ENCODE measurements at places on chromosomes 3 and 15. TPM values are rescaled to one million over a fixed set of nuclear protein-coding genes. Genes with fewer than 3 reads are reported as not detected.

Gene RTP3
- total RNA-seq = not detected

DNA sequence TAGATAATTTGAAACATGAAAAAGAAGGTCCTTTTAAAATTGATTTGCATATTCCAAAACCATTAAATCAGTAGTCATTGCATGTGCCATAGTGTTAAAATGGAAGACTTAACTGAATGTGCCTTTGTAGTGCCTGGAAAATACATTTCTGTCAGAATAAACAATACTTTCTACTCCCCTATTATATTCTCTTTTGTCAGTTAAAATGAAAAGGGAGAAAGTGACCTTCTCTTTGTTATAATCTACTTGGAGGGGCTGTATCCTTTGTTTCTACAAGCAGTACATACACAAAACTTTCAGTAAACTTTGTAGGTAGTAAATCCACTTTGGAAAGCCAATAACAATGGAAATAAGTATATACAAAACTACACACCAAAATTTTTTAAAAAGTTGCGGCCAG, 189.5 kb downstream of the NLGN1 start:
- H3K27me3 ChIP-seq = peaks cover 40% of the 10 kb centered on the region
- H3K4me1 ChIP-seq = no peaks in the 10 kb centered on the region
- no peaks in the 10 kb centered on the region for H3K36me3 ChIP-seq
- no peak for DNase-seq
- H3K27ac ChIP-seq = no peak overlapping the region

Gene CNBP
- total RNA-seq = 221 TPM

- DNase-seq = no peak
- no peak overlapping the region for H3K27ac ChIP-seq
- H3K4me3 ChIP-seq = no peak overlapping the region
These were observed 602.3 kb upstream of the SUCLG2 start for GRCh38 chr3:68256635-68257223.

- no peak overlapping the region for H3K27ac ChIP-seq
- no peaks in the 10 kb centered on the region for H3K4me1 ChIP-seq
- H3K27me3 ChIP-seq = no peaks in the 10 kb centered on the region
- no peaks in the 10 kb centered on the region for H3K36me3 ChIP-seq
These were observed 67.3 kb upstream of the ADPGK start for GRCh38 chr15:72850833-72851232.

Gene HEMK1
- 27.6 TPM for total RNA-seq

GRCh38 chr15:59931646-59932261, 72.4 kb upstream of the FOXB1 start:
- no peaks in the 10 kb centered on the region for H3K4me1 ChIP-seq
- DNase-seq = no peak
- no peak overlapping the region for H3K4me3 ChIP-seq
- no peaks in the 10 kb centered on the region for H3K36me3 ChIP-seq

- no peak for DNase-seq
- H3K27ac ChIP-seq = no peak overlapping the region
- H3K4me3 ChIP-seq = no peak overlapping the region
These were observed 307.5 kb downstream of the PYDC2 start for GRCh38 chr3:191768421-191768820.

DNA sequence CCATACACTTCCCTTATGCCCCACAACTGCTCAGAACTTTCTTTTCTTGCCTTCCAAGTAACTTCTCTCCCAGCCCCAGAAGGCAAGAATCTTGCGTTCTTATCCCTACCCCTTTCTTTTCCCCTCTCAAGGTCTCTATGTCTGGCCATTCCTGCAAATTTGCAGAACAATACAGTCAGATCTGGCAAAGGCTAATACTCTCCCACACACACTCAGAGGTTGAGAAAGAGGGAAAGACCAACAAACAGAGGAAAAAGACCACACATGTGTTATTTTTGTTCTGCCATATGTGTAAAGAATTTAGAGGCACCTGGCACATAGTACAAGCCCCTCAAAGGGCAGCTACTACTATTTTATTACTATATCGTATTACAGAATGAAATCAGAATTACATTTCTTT, 25.7 kb downstream of the GJD2 start:
- no peaks in the 10 kb centered on the region for H3K27me3 ChIP-seq
- DNase-seq = no peak
- H3K4me1 ChIP-seq = no peaks in the 10 kb centered on the region
- H3K4me3 ChIP-seq = no peak overlapping the region
- no peak overlapping the region for H3K27ac ChIP-seq
- H3K36me3 ChIP-seq = no peaks in the 10 kb centered on the region

Gene GABRG3
- total RNA-seq = not detected

- no peak overlapping the region for H3K4me3 ChIP-seq
- H3K36me3 ChIP-seq = no peaks in the 10 kb centered on the region
- no peak overlapping the region for H3K27ac ChIP-seq
These were observed 195.3 kb downstream of the ATP10A start for GRCh38 chr15:25667829-25668228.

Gene ECE2
- not detected for total RNA-seq

- no peak overlapping the region for H3K27ac ChIP-seq
- no peaks in the 10 kb centered on the region for H3K27me3 ChIP-seq
- no peak overlapping the region for H3K4me3 ChIP-seq
These were observed 22.2 kb upstream of the RIOX2 start for GRCh38 chr3:97994328-97994945.

DNA sequence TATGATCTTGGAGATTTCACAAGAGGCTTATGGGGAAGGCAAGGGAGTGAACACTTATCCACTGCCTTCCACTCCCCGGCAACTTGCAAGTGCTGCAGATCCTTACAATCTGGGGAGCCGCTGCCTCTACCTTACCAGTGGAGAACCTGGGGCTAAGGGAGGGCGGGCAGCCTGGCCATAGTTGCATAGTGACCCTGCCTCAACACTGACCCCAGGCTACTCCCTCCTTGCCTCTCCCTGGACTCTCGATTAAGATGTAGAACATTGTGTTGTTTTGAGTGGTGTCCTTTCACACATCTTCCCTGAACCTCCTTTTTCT, 30.6 kb downstream of the SLC6A11 start:
- no peak overlapping the region for H3K27ac ChIP-seq
- DNase-seq = no peak
- no peaks in the 10 kb centered on the region for H3K4me1 ChIP-seq
- H3K27me3 ChIP-seq = no peaks in the 10 kb centered on the region
- H3K4me3 ChIP-seq = no peak overlapping the region

DNA sequence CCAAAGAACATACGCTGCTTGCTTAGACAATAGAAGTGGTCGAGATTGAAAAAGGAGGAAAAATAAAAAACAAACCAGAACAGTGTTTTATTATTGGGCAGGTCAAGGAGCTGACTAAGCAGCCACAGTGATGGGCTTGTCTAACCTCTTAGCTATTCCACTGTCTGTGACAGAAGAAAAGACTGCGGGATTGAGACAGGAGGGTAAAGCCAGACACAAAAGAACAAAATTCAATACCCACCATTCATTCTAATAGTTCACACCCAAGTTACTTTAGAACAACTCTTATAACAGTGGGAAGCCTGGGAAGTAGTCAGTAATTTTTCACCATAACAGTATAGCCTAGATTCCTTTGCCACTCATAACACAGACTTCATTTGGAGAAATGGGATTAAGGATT, 435.4 kb downstream of the MFSD1 start:
- no peaks in the 10 kb centered on the region for H3K36me3 ChIP-seq
- H3K27ac ChIP-seq = no peak overlapping the region
- H3K4me1 ChIP-seq = no peaks in the 10 kb centered on the region
- no peak for DNase-seq
- H3K27me3 ChIP-seq = no peaks in the 10 kb centered on the region

- no peak overlapping the region for H3K4me3 ChIP-seq
- no peak for DNase-seq
- peaks cover 16% of the 10 kb centered on the region for H3K4me1 ChIP-seq
- no peaks in the 10 kb centered on the region for H3K27me3 ChIP-seq
- no peaks in the 10 kb centered on the region for H3K36me3 ChIP-seq
These were observed 22.4 kb downstream of the TJP1 start for GRCh38 chr15:29799859-29800258.

- no peak for DNase-seq
- H3K4me3 ChIP-seq = no peak overlapping the region
- H3K36me3 ChIP-seq = peaks cover 8% of the 10 kb centered on the region
- H3K4me1 ChIP-seq = peaks cover 4% of the 10 kb centered on the region
These were observed 33.9 kb downstream of the PFN2 start for GRCh38 chr3:149936812-149937230.

DNA sequence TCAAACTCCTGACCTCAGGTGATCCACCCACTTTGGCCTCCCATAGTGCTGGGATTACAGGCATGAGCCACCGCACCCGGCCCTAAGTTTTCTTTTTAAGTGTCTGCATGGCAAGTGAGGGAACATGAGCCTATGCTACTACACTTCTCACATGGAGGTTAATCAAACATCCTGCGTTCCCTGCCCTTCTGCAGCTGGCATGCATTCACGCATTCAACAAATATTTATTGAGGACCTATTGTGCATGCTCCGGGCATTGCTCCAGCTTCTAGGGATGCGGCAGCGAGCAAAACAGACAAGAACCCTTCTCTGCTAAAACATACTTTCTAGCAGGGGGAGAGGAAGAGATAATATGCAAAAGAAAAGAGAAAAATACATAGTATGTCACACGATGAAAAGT, 42.6 kb upstream of the ACKR4 start:
- H3K27me3 ChIP-seq = no peaks in the 10 kb centered on the region
- H3K4me3 ChIP-seq = no peak overlapping the region
- no peak overlapping the region for H3K27ac ChIP-seq
- peak; percentile 16 for DNase-seq

- H3K27me3 ChIP-seq = no peaks in the 10 kb centered on the region
- peak; percentile 1 for DNase-seq
- H3K27ac ChIP-seq = no peak overlapping the region
- H3K4me3 ChIP-seq = no peak overlapping the region
These were observed 190.3 kb downstream of the SATB1 start for GRCh38 chr3:18234717-18235335.

GRCh38 chr15:36778531-36778930, 199.1 kb downstream of the CDIN1 start:
- H3K27me3 ChIP-seq = no peaks in the 10 kb centered on the region
- H3K36me3 ChIP-seq = no peaks in the 10 kb centered on the region
- no peak overlapping the region for H3K27ac ChIP-seq
- no peak overlapping the region for H3K4me3 ChIP-seq
- no peak for DNase-seq
- no peaks in the 10 kb centered on the region for H3K4me1 ChIP-seq

DNA sequence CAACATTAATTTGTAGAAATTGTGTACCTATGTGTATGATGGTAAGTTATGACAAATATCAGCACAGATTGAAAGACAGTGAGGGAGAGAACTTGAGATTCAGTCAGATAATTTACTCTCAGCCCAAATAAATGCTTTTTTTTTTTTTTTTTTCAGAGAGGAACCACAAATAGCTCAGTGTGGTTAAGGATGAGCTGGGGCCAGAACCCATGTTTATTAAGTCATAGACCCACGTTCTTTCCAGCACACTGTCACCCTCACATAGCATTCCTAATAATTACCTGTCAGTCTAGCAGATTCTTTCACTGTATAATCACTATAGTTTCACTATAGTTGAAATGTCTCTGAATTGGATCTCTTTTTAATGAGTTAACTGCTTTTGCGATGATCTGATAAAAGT, 246.1 kb downstream of the ZIC1 start:
- no peaks in the 10 kb centered on the region for H3K27me3 ChIP-seq
- no peak overlapping the region for H3K27ac ChIP-seq
- DNase-seq = no peak

DNA sequence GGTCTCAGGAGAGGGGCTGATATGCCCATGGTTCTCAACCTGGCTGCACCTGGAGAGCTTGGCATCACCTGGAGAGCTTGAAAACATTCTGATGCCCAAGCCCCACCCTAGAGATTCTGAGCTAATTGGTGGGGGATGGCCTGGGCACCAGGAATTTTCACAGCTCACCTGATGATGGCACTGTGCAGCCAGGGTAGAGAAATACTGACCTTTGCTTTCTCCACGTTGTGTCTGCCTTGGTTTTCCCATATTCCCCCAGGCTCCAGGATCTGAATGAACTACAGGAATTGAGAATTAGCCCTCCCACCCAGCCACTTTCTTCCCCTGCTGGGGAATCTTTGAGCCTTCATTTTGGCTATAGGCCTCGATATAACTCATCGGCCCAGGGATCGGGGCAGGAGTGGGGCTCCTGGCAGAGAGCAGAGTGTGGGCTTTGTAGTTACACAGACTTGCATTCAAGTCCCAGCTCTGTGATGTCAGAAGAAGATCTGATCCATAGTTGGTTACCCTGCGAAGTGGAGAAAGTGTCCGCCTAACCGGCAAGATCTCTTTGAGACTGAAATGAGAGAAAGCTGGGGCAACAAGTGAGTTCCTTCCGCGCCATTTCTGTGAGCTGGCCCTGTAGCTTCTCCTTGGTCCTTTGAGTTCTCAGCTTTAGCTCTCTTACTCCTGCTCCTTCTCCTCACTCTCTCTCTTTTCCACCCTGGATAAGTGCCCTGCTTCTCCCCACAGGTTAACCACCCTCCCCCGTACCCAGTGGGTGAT, 33.1 kb upstream of the UBE2Q2 start:
- H3K4me3 ChIP-seq = no peak overlapping the region
- DNase-seq = no peak
- no peaks in the 10 kb centered on the region for H3K4me1 ChIP-seq
- H3K27ac ChIP-seq = no peak overlapping the region

DNA sequence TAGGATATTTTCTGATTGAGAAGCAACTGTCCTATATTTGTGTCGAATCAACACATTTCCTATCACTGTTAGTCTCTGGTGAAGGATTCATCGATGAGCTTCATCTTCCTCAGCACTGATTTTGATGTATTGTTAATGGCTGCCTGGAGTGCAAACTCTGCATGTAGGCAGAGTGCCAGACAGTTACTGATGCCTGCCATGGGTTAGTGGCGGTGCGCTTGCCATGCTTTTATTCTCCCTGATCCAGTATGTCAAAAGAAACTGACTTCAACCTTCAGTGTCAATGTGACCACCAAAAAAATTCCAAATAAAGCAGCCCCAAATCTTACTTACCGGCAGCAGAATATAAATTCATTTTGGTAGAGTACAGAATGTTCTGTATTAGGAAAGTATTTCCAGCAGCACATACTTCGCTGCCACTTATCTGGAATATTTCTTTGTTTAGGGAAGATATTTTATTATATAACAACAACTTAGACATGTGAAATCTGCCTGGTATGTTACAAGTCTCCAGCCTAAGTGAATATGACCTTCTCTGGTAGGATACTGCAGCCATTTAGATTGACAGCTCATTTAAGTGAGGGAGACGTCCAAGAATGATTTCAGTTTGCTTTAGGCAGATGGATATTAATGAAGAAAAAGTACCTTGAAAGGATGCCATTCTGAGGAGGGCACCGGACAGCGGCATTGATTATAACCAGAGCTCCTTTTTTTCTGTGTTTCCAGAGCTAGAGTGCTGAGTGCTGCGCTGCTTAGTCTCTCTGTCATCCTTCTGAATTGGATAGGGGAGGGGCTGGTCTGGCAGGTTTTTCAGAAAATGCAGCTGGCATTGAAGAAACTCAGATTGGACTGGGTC, 59.9 kb downstream of the ARHGEF26 start:
- no peaks in the 10 kb centered on the region for H3K4me1 ChIP-seq
- peak; percentile 35 for DNase-seq
- H3K27ac ChIP-seq = no peak overlapping the region

GRCh38 chr3:140358686-140359085, 319.2 kb upstream of the TRIM42 start:
- no peak for DNase-seq
- H3K27ac ChIP-seq = no peak overlapping the region
- no peaks in the 10 kb centered on the region for H3K36me3 ChIP-seq
- H3K4me3 ChIP-seq = no peak overlapping the region

Gene DAZL
- not detected for total RNA-seq

GRCh38 chr3:78697426-78697825, 1070.4 kb downstream of the ROBO1 start:
- no peaks in the 10 kb centered on the region for H3K4me1 ChIP-seq
- H3K4me3 ChIP-seq = no peak overlapping the region
- H3K27ac ChIP-seq = no peak overlapping the region
- H3K36me3 ChIP-seq = no peaks in the 10 kb centered on the region
- H3K27me3 ChIP-seq = no peaks in the 10 kb centered on the region

GRCh38 chr3:41874022-41874421, 87.9 kb downstream of the ULK4 start:
- no peaks in the 10 kb centered on the region for H3K4me1 ChIP-seq
- no peaks in the 10 kb centered on the region for H3K36me3 ChIP-seq
- no peak overlapping the region for H3K4me3 ChIP-seq
